Testis (tissue), 5 donors: ENCODE measurements at places on chromosomes 12 and 14. TPM values are rescaled to one million over a fixed set of nuclear protein-coding genes. Genes with fewer than 3 reads are reported as not detected.

Gene ADAMTS20
- 1.5 TPM for total RNA-seq

Gene PLEKHD1
- total RNA-seq, result 1.1 TPM

Gene RHOF
- 20.5 TPM for total RNA-seq

Gene KRT79
- 0.19 TPM for total RNA-seq

Gene SIX1
- 9.0 TPM for total RNA-seq
